ENCODE measurements at places on chromosomes 6 and 20.

- no peak for DNase-seq
These were observed 532 bp upstream of the PM20D2 start for GRCh38 chr6:89145091-89145955.

- no peak for DNase-seq
These were observed 883 bp upstream of the DBNDD2 start for GRCh38 chr20:45407067-45407745.

DNA sequence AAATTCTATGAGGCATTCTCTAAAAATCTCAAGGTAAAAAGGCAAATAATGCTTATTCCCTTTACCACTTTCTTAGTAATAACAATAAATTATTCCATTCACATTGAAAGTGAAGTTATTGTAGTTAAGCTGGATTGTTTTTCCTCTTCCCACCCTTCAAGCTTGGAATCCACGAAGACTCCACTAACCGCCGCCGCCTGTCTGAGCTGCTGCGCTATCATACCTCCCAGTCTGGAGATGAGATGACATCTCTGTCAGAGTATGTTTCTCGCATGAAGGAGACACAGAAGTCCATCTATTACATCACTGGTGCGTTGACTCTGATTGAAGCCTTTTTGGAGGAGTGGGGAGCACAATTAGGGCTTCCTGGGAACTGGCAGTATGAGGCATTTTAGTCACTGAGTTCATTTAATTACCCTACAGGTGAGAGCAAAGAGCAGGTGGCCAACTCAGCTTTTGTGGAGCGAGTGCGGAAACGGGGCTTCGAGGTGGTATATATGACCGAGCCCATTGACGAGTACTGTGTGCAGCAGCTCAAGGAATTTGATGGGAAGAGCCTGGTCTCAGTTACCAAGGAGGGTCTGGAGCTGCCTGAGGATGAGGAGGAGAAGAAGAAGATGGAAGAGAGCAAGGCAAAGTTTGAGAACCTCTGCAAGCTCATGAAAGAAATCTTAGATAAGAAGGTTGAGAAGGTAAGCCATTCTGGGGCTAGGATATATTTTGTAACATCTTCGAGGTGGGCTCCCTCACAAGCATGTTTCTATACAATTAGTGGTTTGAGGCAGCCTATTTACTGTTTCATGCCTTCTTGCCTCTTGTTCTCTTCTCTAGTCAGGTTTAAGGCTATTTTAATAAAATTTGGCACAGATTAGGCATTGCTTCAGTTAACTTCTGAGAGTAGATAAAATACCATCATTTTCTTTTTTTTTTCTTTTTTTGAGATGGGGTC is 4.9 kb downstream of the HSP90AB1 start:
- DNase-seq, result no peak

DNA sequence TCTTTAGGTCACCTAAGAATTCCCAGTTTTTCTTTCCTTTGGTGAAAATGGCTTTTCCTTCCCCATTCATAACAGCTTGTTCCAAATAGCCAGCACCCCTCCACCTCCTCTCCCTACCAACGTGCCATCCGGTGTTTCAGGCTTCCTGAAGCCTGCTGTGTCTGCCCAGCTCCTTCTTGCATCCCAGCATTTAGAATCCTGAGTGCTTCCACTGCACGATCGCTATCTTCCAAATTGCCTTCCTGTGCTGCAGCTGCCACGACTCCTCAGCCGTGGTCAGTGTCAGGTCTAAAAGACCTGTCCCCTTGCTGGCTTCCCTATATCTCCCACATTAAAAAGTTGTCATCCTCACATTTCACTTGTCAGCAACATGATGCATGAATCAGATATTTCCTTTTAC is 550.3 kb upstream of the JARID2 start:
- DNase-seq, result no peak

GRCh38 chr6:26430787-26431186 is 9.5 kb upstream of the BTN3A3 start:
- no peak for DNase-seq

All from NCI-H187 (cell line).